NCI-H1105 treated with DMSO at 0.1 percent for 48 hours (cell line): ENCODE measurements at places on chromosomes 5 and 9.
A peak's percentile ranks its signal among the peaks of the same experiment; 100 is the strongest.

DNA sequence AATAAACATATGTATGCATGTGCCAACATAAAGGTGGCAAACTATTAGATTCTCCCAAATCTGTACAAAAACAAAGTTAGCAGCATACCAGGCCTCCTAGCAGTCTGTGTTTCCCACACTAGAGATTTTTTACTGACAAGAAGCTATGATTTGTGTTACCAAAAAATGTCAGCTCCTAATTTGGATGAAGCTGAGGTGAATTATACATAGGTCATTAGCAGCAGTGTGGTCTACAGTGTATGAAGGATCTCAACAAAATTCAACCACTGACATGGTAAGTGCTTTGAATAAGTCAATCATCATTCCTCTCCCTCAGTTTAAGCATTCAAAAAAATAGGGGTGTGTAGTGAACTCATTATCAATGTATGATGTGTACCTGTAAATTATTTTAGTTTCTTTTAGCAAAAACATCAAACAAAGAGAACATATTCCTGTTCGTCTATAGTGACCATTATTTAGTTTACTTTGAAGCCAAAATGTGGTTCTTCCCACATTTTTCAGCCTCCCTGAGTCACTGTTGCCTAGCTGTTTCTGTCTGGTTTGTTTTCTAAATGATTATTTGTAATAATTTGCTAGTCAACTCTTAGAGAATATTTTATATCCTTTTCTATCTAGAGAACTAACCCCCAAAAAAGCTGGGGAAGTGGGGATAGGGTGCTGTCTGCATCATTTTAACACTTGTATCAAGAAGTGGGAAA is 52.1 kb upstream of the RGMB start:
- DNase-seq = no peak

DNA sequence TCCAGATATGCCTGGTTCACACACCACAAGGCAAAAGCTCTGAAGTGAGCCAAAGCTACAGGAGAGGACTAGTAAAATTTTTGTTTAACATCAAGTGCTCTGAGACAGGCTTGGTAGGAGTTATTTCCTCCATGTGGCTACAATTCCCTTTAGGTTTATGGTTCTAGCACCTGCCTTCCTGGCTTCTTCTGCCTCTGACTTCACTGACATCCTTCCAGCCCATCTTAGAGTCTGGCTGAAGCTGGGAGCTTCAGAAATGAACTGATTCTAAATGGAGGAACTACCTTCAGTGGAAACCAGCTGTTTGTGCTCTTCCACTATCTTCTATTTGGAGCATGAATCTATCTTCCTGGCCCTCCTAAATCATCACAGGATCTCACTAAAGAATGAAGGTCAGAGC is 215.3 kb upstream of the FBXL7 start:
- no peak for DNase-seq

- peak; percentile 36 for DNase-seq
These were observed 28.1 kb downstream of the NTRK2 start for GRCh38 chr9:84697509-84698114.

DNA sequence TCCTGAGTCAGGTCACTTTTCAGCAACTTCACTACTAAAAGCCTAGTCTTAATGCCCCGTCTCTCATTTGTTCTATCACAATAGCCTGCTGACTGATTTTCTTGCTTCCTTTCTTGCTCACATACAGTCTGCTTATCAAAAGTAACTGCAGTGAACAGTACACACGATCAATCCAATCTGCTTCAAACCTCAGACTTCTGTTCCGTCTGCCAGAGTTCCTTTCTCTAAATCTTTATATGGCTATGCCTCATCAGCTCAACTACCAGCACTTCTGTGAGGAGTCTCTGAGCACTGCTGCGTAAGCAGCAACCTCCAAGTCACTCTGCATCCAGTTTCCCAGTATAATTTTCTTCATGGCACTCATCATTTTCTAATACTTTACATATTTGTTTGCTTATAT is 34.8 kb upstream of the PUM3 start:
- DNase-seq = no peak
